ENCODE measurements at places on chromosomes 12 and 14.

- peak; percentile 7 for DNase-seq
These were observed 92.4 kb downstream of the RPS6KA5 start for GRCh38 chr14:90968025-90968424.

GRCh38 chr14:51400139-51400538, 160.1 kb downstream of the TMX1 start:
- no peak for DNase-seq

GRCh38 chr14:81710232-81710845, 176.7 kb upstream of the SEL1L start:
- DNase-seq, result peak; percentile 36

DNA sequence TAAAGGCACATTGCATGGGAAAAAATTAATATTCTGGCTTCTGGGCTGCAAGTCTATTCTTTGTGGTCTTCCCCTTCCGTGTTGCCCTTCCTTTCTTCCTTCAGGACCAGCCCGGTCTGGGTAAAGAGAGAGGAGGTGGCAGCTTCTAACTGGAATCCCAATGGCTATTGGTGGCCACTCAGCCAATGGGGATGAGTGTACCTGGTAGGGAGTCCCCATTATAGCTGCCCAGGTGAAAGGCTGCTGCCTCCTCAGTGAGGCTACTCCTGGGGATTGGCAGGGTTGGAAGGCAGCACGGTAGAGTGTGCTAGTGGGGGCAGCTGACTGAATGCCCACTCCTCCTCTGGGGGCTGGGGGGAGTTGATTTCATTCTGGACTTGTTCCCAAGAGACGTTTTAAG, 112.6 kb downstream of the RBM19 start:
- no peak for DNase-seq

GRCh38 chr14:75295061-75295461, 16.4 kb downstream of the FOS start:
- DNase-seq, result no peak

GRCh38 chr12:8584004-8584403, 28.7 kb downstream of the AICDA start:
- no peak for DNase-seq

GRCh38 chr12:50162230-50162629, 4.9 kb downstream of the CERS5 start:
- no peak for DNase-seq

- no peak for DNase-seq
These were observed 9.1 kb upstream of the CCDC198 start for GRCh38 chr14:57502586-57503254.

DNA sequence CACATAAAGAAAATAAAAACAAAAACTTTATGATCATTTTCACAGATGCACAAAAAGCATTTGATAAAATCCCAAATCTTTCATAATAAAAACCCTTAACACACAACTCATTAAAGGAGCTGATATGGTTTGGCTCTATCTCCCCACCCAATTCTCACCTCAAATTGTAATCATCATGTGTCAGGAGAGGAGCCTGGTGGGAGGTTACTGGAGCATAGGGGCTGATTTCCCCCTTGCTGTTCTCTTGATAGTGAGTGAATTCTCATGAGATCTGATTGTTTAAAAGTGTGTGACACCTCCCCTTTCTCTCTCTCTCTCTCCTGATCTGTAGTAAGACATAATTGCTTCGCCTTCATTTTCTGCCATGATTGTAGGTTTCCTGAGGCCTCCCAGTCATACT, 790.7 kb downstream of the C12orf50 start:
- DNase-seq, result no peak

Measured in hematopoietic multipotent progenitor cell (in vitro differentiated cells).